ENCODE measurements at places on chromosomes 7 and 10.

DNA sequence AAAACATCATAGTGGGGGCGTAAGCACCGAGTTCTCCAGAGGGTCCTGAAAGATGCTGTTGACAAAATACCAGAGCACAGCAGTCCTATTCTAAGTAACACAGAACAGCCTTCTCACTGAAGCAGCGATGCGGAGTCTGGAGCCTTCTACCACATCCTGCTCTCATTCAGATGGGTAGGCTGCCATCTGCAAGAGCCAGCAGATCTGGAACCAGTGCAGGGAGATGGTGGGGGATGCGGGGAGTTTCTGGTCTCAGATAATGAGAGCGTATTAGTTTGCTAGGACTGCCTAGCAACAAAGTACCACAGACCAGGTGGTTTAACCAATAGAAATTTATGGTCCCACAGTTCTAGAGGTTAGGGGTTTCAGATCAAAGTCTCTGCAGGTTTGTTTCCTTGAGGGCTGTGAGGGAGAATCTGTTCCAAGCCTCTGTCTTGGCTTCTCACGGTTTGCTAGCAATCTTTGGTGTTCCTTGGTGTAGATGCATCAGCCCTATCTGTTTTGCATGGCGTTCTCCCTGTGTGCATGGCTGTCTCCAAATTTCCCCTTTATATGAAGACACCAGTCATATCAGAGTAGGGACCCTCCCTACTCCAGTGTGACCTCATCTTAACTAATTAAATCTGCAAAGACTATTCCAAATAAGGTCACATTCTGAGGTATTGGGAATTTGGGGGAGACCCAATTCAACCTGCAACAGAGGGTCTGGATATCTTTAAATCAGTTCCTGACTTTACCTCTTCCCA is 52.0 kb upstream of the STEAP1B start:
- DNase-seq, result no peak

GRCh38 chr10:8378198-8378983 is 323.9 kb downstream of the GATA3 start:
- DNase-seq, result no peak

DNA sequence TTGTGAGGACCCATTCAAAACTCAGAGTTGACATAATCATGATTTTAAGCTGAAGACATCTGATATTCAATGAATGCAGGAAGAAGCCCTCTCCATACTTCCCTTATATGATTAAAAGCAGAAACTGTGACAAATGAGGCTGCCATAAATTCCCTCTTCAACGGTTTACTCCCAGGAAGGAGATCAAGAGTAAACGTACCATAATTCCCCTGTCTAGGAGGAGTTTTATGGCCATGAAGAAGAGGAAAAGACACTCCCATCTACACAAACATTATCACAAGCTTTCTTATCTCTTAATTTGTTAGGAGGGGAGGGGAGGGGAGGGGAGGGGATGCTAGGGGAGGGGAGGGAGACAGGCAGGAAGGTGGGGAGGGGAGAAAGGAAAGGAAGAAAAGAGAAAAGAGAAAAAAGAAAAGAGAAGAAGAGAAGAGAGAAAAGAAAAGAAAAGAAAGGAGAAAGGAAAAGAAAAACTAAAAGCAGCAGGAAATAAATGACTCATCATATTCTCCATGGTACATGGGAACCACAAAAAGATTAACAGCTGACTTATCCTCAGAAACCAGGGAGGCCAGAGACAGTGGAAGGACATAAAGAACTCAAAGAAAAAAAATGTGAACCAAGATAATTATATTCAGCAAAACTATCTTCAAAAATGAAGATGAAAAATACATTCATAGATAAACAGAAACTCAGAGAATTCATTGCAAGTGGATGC is 121.6 kb downstream of the ALOX5 start:
- DNase-seq, result peak; percentile 73

GRCh38 chr7:155381852-155382801 is 75.8 kb upstream of the EN2 start:
- DNase-seq, result no peak

DNA sequence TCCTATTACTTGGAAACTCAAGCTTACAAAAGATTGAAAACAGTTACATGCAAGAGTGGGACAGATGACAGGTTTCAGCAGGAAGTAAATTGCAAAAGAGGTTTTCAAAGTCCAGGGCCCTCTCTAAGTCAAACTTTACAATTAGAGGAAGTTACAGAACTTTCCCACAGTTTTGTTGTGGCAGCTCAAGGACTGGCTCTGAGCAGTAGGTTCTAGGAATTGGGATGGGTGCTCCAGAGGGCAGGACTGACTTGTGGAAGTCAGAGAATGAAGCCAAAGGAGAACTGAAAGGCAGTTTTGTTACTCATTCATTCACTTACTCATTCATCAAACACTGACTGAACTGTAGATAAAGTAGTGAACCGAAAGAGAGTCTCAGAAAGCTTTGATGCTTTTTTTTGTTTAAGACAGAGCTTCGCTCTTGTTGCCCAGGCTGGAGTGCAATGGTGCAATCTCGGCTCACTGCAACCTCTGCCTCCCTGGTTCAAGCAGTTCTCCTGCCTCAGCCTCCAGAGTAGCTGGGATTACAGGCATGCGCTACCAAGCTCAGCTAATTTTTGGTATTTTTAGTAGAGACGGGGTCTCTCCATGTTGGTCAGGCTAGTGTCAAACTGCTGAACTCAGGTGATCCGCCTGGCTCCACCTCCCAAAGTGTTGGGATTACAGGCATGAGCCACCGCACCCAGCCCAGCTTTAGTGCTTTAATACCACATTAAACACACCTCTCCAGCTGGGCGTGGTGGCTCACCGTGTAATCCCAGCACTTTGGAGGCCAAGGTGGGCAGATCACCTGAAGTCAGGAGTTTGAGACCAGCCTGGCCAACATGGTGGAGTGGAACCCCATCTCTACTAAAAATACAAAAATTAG is 66.8 kb upstream of the CCNJ start:
- no peak for DNase-seq

- no peak for DNase-seq
These were observed 154.1 kb downstream of the NRP1 start for GRCh38 chr10:33180390-33180789.

GRCh38 chr7:113394856-113395255 is 276.5 kb upstream of the SMIM30 start:
- DNase-seq, result no peak

DNA sequence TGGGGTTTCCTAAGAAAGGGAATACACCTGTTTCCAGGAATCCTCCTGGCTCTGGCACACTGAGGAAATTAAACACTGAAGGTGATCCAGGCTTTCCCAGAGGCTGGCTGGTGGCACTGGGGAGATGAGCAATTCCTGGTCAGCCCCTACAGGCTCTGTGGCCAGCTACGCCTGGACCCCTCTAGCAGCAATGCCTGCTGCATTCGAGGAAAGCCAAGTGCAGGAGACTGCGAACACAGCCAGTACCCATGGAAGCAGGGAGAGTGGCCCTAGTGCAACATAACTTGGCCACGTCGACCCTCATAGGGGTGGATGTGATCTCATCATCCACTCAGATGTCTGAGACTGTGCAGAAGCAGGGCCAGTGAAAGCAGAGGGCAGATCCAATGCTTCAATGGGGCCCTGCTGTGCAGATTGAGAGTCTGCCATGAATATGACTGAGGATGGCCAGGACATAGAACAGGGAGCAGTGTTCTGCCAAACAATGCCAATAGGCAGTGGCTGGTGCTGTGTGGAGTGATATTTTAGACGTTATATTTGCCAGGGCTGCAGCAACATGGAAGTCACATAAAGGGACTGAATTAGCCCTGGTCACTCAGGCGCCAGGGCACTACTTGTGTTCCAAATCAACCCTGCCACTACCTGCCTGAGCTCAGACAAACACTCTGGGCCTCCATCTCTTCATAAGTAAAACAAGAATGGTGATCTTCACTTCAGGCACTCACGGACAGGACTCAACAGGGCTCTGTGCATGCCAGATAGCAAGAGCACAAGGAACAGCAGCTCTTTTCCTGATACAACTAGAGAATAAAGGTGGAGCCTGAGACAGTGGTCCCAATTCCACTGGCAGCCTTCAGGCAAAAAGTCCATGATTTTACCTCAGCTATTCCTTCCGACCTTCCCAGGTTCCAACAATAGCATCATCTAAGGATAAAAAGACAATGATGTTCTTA is 2.4 kb downstream of the ZNF488 start:
- DNase-seq, result no peak

- no peak for DNase-seq
These were observed 572 bp downstream of the CHST12 start for GRCh38 chr7:2403718-2404648.

GRCh38 chr7:152866125-152866524 is 106.6 kb downstream of the ACTR3B start:
- DNase-seq, result no peak

GRCh38 chr10:118309911-118310310 is 32.2 kb downstream of the FAM204A start:
- no peak for DNase-seq

DNA sequence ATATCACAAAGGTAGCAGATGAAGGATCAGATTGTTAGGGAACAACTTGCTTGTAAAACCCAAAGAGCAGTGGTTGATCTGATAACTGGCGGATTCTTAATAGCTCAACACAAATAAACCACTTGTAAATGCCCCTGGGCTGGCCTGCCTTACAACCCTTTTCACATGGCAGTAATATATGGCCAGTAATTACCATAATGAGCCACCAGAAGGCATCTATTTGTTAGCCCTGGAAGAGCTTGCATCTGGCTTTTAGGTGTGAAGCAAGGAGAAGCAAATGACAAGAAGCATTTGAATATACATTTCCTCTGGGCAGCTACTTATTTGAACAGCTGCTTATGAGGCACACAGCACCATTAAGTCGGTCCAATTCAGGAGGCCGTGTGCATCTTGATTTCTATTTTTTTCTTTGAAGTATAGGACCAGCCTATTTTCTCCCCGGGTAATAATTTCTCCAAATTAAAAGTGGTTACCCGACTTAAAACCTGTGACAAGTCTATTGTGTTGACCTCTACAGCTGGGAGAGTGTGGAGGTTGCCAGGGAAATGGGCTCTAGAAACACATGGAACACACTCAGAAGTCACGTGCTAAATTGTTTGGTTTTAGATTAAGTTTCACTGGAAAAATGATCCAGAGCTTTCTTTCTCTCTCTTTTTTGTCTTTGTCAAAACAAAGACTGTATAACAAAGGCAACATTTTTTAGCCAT is 113.4 kb downstream of the SEM1 start:
- peak; percentile 9 for DNase-seq

GRCh38 chr7:147912291-147912690 is 678.3 kb upstream of the C7orf33 start:
- DNase-seq, result no peak

GRCh38 chr7:20601121-20601520 is 14.3 kb upstream of the ABCB5 start:
- DNase-seq, result no peak

GRCh38 chr10:49605216-49605938 is 4.7 kb upstream of the SLC18A3 start:
- DNase-seq, result no peak

GRCh38 chr7:107891636-107892366 is 818 bp downstream of the DLD start:
- peak; percentile 57 for DNase-seq
